ENCODE measurements at places on chromosomes 4 and X. TPM values are rescaled to one million over a fixed set of nuclear protein-coding genes. Genes with fewer than 3 reads are reported as not detected.

The ZDHHC9 gene
- 10.1 TPM for total RNA-seq

The PNMA5 gene
- total RNA-seq: 0.08 TPM

The TMSB15A gene
- 44.2 TPM for total RNA-seq

The DOK7 gene
- 0.05 TPM for total RNA-seq

The FANCB gene
- total RNA-seq: 15.0 TPM

The PNMA6F gene
- not detected for total RNA-seq

The FAM184B gene
- total RNA-seq: not detected

The HSFX2 gene
- not detected for total RNA-seq

The FAM47A gene
- not detected for total RNA-seq

The MRFAP1 gene
- total RNA-seq: 65.2 TPM

GRCh38 chr4:148495463-148495862 is 53.2 kb upstream of the NR3C2 start:
- no peak for DNase-seq

DNA sequence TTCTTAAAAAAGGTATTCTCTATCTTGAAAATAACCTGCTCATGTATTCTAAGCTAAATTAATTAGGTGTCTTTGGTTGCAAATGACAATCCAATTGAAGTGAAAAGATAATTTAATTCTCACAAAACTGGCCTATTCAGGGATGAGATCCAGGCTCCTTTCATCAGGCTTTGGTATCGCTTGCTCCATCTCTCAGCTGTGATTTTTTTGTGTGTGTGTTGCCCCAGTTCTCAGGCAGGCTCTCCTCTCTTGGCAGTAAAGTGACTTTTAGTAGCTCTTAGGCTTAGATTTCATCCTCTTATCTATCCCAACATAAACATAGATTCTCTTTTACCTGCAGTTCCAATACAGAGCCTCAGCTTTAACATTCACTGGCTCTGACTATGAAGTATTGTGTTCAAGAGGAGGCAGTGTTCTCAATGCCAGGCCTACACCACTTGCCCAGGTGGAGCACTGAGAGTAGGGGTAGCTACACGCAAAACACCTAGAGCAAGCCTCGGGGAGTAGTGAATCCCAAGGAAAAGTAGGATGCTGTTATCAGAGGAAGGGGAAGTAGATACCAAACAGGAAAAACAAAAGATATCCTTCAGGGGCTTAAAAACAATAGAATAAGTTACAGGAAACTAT is 392.4 kb upstream of the ATOH1 start:
- no peak for DNase-seq

DNA sequence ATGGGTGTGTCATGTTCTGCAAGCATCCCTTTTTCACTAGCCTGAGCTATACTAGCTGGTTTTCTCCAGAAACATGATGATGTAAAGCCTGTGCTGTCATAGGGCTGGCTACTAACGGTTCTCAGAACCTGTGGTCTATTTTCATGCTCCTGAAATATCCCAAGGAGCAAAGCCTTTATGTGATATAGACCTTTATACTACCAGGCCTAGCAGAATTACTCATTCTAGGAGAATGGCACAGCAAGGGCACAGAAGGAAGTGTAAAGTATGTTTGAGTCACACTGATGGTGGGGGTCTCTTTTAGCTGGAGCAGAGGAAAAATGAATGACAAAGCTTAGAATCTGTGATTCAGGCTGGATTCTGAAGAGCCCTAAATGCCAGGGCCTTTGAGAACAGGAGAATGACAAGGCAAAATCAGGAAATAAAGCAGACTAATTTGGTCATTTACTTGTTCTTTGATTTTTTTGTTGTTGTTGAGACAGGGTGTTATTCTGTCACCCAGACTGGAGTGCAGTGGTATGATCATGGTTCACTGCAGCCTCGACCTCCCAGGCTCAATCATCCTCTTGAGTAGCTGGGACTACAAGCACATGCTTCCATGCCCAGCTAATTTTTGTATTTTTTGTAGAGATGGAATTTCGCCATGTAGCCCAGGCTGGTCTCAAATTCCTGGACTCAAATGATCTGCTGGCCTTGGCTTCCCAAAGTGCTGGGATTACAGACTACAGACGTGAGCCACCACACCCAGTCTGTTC is 11.8 kb downstream of the TCEAL1 start:
- no peak for DNase-seq

DNA sequence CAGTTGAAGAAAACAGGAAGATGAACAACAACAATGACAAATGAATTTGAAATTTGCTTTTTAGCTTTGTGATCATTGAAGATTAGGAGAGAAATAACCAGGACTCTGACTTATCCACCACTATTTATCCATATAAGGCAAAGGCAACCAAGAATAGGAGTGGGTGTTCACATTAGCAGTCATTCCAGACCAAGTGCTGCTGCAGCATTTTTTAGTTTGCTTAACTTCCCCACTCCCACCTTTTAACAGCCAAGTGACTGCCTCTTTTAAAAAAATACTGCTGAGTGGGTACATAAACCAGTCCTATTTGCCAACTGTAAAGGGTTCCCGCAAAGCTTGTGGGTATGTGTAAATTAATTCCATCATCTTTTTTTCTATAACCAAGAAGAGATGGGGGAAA is 230.9 kb downstream of the IQCM start:
- no peak for DNase-seq

DNA sequence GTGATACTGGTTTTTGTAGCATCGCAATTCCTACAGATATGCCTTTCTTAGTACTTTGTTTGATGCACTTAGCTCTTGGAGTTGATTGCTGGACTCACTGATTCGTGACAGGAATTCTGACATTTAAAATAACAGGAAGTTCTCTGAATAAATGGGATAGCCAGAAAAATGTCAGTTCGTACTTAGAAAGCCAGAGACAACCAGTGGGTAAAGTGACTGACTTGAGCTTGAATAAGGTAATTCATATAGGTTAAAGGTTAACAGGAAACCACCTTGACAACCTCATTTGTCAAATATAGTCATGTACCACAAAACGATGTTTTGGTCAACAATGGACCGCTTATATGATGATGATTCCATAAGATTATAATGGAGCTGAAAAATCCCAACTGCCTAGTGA is 181.4 kb downstream of the RPA4 start:
- no peak for DNase-seq

GRCh38 chr4:39539089-39539611 is 11.9 kb upstream of the UGDH start:
- DNase-seq: no peak

DNA sequence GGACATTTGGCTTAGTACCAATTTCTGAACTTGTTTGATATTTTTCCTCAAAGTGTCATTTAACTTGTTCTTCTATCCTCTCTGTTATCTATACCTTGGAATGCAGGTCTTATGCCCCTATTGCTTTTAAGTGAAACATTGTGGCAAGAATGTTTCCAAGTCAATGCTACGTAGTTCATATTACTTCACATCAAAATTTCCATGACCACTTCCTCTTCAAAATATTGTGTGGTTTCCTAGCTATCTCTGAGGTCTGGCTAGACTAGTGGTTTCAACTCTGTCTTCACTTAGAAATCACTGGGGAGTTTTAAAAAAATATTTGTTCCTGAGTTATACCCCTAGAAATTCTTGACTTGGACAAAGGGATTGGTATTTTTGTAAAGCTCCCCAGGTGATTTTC is 20.2 kb upstream of the RASGEF1B start:
- no peak for DNase-seq

- no peak for DNase-seq
Observed at GRCh38 chrX:9467146-9467545, 2.3 kb downstream of the TBL1X start.

DNA sequence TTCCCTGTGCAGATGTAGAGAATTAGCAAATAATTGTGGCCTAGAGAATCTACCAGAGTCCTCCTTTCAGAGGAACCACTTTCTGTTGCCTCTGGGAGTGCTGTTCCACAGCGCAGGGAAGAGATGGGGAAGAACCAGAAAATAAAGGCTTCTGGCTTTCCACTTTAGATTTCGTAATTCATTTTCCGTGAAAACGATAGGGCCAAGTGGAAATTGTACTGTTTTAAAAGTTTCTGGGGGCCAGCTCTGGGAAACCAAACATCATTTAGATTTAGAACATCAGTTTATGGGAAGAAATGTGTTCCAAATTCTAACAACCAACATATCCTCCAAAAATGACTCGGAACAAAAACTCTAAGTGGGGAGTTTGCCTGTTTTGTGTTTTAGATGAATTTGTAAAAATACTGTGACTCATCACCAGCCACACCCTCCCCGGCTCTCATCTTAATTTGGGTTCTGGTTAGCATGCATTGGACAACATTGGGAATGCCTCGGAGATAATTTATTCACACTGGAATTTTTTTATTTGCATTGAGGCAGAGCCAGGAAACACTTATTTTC is 65.2 kb upstream of the LNX1 start:
- no peak for DNase-seq

DNA sequence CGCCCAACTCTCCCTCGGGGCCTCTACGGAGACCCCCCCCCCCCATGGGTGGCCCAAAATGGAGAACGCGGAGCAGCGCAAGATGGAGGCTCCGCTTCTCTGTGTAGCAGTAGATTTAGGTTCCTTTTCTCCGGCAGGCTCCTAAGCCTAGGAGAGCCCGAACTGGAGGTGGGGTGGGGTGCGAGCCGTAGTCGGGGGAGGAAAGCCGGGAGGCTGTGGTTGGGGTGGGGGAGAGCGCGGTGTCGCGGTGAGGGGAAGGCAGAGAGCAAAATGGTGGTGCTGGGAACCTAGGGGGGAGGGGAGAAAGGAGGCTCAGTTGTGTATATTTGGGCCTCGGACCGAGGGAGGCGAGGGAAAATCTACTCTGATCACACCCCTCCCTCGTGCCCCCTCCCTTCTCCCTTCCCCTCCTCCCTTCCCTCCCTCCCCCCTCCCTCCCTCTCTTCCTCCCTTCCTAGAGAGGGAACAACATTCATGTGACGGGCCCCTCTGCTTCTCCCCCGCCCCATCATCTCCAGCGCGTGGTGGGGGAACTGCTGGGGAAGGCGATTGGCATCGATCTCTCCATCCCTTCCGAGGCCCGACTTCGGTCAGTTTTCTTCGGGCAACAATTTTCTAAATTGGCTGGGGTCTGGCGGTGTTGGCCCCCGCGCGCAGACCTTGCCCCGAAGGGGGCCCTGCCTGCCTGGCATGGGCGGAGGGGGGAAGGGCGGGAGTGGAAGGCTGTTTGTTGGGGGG is at the start of gene STAG2:
TSS of gene STAG2 (plus strand) at position 439 of the 738 bp plus-strand sequence. CDS start 60,922 bp downstream, outside the sequence.
- DNase-seq: peak; percentile 74

DNA sequence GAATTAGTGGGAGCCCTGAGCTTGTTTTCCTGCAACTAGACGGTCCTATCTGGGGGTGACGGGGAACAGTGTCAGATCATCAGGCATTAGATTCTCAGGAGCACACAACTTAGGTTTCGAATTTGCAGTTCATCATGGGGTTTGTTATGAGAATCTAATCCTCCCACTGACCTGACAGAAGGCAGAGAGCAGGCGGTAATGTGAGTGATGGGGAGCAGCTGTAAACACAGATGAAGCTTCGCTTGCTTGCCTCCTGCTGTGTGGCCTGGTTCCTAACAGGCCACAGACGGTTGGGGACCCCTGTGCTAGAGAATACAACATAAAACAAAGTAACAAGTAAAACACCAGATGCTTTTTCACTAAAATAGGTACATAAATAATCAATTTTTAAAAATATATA is 86.2 kb upstream of the BLTP1 start:
- DNase-seq: no peak

DNA sequence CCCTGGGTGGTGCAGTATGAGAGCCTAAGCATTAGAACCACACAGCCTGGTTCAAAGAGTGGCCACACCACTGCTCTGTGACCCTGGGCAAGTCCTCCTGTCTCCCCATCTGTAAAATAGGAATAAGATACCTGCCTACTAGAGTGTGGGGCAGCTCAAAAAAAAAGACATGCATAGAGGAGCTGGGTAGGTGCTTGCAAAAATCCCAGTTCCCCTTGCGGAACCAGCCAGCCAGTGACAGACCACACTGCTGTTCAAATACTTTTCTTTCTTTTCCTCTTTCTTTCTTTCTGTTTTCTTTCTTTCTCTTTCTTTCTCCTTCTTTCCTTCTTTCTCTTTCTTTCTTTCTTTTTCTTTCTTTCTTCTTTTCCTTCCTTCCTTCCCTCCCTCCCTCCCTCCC is 63.0 kb upstream of the TRIM2 start:
- no peak for DNase-seq

- no peak for DNase-seq
Observed at GRCh38 chr4:165600959-165601683, 222.3 kb downstream of the CPE start.

DNA sequence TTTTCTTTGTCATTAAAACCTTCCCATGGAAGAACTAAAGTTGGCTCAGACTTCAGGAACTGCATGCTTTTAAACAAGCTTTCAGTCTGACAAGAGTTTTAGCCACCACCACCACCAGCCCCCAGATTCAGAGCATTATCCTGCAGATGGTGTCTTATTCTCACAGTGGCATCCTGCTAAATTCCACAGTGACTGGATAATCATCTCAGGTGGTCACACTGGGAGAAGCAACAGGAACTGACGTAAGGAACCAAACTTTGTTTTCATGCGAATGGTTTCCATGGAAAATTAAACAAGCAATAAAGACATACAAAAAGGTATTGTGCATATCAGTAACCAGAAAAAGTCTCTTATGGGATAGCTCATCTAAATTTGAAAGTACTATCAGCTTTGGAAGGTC is 370.7 kb downstream of the FBXW7 start:
- no peak for DNase-seq

- DNase-seq: no peak
Observed at GRCh38 chr4:186451982-186452381, 103.4 kb downstream of the MTNR1A start.
